ENCODE measurements at places on chromosomes 12 and 14.

GRCh38 chr14:38553586-38553985 is 297.7 kb upstream of the CLEC14A start:
- DNase-seq: no peak

DNA sequence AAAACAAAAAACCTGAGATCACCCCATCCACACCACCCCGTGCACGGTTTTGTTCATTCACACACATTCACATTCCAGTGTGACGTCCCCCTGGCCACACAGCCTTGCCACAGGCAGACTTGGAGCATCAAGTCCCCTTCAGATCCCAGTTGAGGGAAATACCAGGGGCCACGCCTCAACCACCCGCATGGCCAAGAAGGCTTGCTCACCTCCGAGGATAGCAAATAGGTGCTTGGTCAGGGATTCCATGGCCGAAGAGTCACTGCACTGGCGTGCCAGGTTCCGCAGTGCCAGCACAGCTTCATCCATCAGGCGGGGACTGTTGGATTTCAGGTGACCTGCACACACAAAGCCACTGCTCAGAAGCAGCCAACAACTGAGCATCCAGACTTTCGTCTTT is 19.0 kb downstream of the GCN1 start:
- no peak for DNase-seq

GRCh38 chr12:2688381-2688931 is 106.3 kb upstream of the FKBP4 start:
- no peak for DNase-seq

DNA sequence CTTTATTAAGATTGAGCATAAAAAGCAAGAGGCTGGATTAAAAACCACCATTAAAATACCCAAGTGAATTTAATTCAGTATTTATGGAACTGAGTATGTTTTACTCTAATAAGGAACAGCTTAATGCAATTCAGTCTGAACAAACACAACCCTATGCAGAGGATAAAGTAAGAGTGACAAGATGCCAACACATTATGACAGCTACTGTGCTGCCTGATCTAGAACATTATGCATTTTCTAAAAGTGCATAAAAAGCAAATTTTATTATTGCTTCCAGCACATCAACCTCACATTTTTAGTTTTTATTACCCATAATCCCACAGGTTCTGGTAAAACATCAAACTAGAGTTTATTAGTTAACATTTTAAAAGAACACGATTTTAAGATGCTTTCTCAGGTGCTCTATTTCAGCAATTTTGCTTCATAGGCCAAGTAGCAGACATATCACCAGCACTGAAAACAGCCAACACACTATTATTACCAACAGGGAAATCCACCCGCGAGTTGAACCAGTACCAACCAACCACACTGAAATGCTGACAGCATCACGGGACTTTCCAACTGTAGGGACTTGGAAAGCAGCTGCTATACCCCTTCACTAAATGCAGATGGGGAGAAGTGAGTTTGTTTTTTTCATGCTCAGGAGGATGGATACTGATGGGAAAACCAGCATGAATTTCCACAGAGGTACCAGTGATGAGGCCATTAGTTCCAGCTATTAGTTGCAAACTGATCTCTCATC is 372.1 kb downstream of the KCNH5 start:
- no peak for DNase-seq

DNA sequence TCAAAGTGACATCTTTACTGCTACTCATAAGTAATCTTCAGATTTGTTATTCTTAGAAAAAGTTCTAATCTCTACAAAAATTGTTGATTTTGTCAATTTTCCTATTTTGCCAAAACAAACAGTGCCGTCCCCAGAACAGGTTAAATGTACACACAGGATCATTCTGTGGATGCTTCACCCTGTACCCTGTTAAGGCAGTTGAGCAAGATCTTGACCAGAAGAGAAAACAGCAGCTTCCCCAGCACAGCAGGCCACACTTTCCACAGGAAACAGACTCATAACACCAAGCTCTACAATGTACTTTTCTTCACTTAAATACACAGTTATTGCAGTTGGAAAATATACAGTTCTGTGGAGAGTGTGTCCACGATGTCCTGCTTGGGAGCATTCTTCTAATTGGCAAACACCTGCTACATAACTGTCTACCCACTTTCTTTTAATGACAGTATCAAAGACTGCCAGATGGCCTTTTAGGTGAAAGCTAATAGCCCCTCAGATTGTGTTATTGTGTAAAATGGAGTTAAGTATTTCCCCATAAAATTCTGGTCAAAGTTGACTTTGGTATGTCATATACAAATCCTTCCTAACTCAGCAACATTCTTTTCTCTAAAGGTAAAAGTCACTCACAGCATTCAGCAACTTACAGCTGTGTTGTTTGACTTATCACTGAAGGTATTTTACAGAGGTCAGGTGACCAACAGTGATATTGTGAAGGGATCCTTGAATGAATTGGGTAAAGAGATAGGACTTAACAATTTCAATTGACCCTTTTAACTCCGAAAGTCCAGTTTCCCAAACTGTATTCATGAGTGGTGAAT is 77.0 kb downstream of the SEC23A start:
- no peak for DNase-seq

Measured in stimulated activated naive CD4-positive, alpha-beta T cell (primary cell).